Activated naive CD8-positive, alpha-beta T cell treated with anti-CD3 and anti-CD28 coated beads, Interleukin-2, amount 10 ng/mL, durations not matched to agents 7 days and 5 days (primary cell): ENCODE measurements at places on chromosomes 6 and 20. TPM values are rescaled to one million over a fixed set of nuclear protein-coding genes. Genes with fewer than 3 reads are reported as not detected.

The LCA5 gene
- total RNA-seq = 0.26 TPM

The SCGN gene
- total RNA-seq = not detected

The BTN1A1 gene
- not detected for total RNA-seq

The SLC22A2 gene
- total RNA-seq = not detected

The CST7 gene
- 92.4 TPM for total RNA-seq

The CLIC5 gene
- 6.0 TPM for total RNA-seq

The LY6G6D gene
- not detected for total RNA-seq

The KIF25 gene
- not detected for total RNA-seq

The MAP3K5 gene
- total RNA-seq = 19.8 TPM

The MACROD2 gene
- total RNA-seq = not detected

The MRPS18B gene
- 43.8 TPM for total RNA-seq

The DEFB124 gene
- total RNA-seq = not detected

The EFCAB8 gene
- 0.47 TPM for total RNA-seq
